CD4-positive, alpha-beta T cell treated with Interleukin-21 for 1 hour (primary cell): ENCODE measurements at places on chromosomes 1 and 21.

- DNase-seq, result no peak
Measured at GRCh38 chr21:43027846-43028731, 47.5 kb downstream of the CBS start.

- no peak for DNase-seq
Measured at GRCh38 chr1:100387657-100388350, 35.5 kb downstream of the CDC14A start.

- no peak for DNase-seq
Measured at GRCh38 chr1:113765306-113766230, 6.3 kb upstream of the PHTF1 start.

DNA sequence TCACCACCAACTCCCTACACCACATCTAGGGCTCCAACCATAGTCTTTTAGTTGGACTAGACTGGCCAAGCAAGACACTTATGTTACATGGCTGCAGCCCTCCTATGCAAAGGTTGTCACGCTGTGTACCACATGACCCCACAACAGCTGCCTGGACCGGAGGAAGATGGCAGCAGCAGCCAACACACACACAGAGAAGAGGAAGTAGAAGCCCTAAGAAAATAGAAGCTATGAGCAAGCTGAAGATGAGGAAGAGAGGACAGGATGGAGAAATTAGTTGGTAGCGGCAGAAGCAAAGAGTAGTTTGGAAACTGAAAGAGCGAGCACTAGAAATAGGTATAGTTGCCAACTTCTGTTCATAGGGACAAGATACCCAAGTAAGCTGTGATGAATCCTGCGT is 60.8 kb upstream of the RALGPS2 start:
- no peak for DNase-seq

GRCh38 chr1:173467426-173467825 is 9.7 kb upstream of the PRDX6 start:
- DNase-seq, result no peak

GRCh38 chr1:42035205-42035829 is 116.6 kb upstream of the HIVEP3 start:
- DNase-seq, result no peak

DNA sequence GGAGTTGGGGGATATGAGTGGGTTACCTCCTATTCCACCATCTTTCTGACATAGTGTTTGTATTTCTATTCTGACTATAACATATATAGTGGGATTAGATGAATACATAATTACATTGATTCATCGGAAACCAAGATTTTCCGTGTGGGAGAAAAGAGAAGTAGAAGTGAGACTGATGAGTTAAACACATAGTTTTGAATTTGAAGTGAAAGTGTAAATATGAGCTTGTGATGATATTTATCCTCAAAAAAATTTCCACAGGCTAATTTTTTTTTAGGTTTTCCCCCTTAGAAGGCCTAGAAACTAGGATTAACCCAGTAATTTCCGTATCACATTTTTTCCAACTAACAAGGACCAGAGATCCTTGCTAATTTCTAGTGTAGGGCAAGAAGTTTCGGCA is 6.9 kb downstream of the CD1B start:
- DNase-seq, result no peak

DNA sequence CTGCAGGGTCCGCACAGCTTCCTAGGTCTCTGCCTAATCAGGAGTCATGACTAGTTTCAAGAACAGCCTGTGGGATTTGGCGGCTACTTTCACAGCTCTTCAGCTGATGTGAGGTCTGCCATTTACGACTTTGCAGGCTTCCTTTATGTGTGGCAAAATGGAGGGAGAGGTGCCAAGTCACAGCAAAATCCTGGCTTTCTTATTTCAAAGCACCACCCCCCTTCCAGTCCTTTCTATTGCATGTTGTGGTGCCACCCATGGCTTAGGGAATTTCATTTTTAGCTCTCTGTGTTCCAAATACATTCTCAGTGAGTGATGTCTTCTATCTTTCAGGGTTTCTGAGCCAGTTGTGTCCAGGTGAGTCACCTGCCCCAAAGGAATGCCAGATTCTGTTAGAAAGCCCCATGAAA is 75.1 kb upstream of the WLS start:
- no peak for DNase-seq

GRCh38 chr1:155932487-155932886 is 1.7 kb downstream of the KHDC4 start:
- no peak for DNase-seq

DNA sequence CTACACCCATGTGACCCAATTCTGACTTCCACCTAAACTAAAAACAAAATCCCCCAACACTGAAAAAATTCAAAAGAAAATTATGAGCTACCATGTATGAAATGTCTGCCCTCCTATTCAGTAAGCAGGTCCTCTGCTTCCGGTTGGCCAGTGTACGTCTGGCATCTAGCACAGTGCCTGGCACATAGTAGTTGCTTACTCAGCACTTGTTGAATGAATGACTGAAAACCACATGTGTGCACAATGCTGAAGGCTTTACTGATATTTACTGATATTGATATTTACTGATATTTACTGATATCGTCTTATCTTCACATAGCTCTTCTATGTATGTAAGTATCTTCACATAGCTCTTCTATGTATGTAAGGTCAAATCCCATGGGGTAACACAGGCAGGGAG is 642.2 kb downstream of the SMYD3 start:
- no peak for DNase-seq

GRCh38 chr1:207826557-207827487 is 75.0 kb downstream of the CD46 start:
- no peak for DNase-seq

DNA sequence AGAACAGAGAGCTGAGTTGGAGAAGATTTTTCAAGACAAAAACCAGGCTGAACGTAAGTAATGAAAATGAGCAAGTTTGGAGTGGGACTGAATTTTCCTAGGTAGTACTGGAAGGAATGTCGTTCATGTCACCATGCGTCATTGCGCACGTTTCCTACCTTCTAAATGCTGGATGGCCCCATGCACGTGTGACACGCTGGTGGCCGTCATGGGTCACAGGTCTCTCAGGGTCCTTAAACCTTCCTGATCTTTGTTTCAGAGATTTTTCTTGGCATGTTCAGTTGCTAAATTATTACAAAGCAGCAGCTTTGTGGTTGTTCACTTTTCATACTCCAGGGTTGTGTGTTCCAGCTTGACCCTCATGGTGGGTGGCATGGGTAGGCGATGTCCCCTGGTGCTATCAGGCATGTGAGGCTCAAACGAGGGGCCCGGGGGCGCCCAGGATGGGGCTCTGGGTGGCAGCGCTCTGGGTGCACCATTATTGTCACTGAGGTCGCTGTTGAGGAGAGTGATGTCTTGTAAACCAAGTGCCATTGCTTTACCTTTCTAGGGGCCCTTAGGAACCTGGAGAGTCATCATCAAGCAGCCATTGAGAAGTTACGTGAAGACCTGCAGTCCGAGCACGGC is 25.3 kb downstream of the PCNT start:
- DNase-seq, result no peak

- DNase-seq, result no peak
Measured at GRCh38 chr1:27374362-27375086, at the start of gene FCN3. TSS of gene FCN3 (minus strand) at chr1:27374824. CDS start at chr1:27374818, 6 bp downstream.

- DNase-seq, result no peak
Measured at GRCh38 chr1:33375316-33375715, 54.4 kb upstream of the A3GALT2 start.
